ENCODE measurements at places on chromosomes 6 and 20.

DNA sequence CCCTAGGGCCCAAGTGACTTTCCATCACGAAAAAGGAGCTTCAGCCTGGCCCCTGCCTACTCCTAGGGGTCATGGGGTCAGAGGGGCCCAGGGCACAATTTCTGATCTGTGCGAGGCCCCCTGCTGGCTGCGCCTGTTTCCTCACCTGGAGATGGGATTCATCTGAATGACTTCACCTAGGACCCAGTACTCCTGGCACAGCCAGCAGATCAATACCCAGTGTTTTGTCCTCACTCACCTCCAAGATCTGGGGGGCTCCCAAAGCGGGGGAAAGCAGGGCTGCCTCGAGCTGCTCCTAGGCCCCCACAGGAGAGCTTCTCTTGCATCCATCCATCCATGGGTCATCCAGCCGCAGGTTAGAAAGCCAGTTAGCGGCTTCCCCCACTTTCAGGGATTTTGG is 33.8 kb downstream of the CD40 start:
- no peak for DNase-seq

DNA sequence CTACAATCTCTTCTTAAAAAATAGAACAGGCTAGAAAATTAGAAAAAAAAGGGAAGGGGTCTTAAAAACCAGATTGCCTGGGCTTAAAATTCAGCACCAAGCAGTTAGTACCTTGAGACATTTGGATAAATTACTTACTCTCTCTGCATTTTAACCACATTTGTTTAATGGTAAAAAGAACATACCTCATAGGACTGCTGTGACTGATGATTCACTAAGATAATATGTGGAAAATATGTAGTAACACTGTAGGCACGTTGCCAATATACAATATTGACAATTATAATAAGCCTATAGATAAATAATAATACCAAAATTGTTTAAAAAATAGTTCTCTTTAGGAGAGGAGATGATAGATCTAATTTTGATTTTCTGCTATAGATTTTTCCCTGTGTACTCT is 750.4 kb downstream of the TENT5A start:
- peak; percentile 33 for DNase-seq

DNA sequence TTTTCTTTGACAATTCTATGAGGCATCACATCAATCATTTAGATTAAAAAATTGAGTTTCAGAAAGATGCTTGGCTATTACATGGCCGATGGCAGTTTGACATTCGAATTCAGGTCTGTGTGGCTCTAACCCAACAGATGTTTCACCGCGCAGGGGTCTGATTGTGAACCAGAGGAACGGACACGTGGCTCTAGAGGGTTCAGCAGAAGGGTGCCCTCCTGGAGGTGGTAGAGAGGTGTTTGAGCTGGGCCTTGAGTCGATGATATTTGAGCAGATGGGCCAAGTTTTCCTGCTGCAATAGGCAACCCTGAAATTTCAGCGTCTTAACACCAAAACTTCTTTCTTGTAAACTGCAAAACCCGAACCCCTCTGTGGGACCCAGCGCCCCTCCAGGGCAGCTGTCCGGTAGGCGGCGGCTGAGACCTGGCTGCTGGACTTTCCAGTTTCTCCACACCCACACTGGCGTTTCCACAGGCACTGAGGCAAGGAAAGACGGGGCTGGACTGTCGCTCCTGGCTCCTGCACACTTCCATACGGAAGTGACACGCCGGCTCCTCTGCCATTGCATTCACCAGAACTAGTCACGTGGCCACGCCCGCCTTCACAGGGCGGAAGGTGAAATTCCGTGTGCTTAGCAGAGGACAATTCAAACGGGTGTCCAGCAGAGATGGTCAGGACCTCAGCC is 11.3 kb upstream of the AFDN start:
- no peak for DNase-seq

DNA sequence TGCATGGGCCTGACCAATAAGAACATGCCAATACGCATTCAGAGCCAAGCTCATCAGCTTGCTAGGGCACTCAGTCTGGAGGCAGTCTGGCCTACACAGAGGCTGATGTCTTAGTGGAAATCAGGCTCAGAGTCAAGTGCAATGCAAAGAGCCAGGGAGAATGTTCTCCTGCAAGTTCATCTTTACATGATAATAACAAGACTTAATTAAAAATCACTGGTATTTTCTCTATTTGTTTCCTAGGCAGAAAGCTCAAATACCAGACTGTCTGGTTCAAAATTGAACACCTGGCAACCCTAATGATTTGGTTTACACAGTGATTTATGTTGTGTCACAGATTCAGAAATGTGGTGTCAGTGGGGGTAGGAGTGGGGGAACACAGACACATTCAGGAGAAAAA is 689.3 kb upstream of the FLRT3 start:
- no peak for DNase-seq

DNA sequence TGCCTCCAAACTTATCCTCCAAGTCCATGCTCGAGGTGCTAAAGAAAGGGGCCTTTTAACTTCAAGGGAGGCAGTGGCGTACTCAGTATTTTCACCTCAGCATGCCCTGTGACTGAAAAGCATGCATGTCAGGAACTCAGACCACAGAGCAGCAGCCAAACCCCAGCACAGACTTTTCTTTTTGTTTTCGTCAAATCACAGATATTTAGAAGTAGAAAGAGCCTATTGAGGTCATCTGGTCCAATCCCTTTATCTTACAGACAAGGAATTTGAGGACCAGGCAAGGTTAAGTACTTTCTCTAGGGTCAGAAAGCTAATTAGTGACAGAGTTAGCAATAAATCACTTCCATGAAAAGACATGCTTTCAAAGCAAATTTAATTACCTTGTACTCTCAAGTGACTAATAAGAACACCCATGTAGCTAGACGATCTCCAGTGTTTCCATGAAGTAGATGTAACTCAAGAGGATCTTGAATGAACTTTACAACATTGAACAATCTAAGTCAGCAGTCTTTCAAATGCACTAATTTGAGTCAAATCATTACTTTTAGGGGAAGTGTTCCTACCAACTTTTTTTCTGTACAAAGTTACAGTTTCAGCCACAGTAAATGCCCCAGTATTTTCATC is 35.9 kb downstream of the MOXD1 start:
- DNase-seq, result peak; percentile 23

- peak; percentile 99 for DNase-seq
Measured at GRCh38 chr6:18362058-18362561, 25.0 kb upstream of the RNF144B start.

DNA sequence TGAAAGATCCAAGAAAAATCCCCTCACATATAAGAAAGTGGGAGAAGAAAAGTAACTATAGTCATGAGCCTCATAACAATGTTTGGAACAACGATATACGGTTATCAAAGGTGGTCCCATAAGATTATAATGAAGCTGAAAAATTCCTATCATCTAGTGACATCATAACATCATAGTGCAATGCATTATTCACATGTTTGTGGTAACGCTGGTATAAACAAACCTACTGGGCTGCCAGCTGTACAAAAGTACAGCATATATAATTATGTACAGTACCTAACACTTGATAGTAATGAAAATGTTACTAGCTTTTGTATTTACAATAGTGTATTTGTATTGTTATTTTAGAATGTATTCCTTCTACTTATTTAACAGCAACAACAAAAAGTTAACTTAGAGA is 240.7 kb downstream of the RNGTT start:
- DNase-seq, result peak; percentile 71

- DNase-seq, result peak; percentile 39
Measured at GRCh38 chr6:137692806-137693205, 174.3 kb upstream of the TNFAIP3 start.

GRCh38 chr6:130955755-130956154 is 107.3 kb downstream of the EPB41L2 start:
- DNase-seq, result no peak

DNA sequence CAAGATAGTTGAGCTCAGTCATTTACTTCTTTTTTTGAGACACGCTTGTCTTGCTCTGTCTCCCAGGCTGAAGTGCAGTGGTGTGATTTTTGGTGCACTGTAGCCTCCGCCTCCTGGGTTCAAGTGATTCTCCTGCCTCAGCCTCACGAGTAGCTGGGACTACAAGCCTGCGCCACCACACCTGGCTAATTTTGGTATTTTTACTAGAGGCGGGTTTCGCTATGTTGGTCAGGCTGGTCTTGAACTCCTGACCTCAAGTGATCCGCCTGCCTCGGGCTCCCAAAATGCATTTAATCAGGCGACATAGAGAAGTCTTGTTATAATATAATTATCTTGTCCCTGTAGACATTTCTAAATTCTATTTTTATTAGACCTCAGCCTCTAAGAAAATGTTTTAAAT is 6.1 kb downstream of the AMD1 start:
- DNase-seq, result no peak

DNA sequence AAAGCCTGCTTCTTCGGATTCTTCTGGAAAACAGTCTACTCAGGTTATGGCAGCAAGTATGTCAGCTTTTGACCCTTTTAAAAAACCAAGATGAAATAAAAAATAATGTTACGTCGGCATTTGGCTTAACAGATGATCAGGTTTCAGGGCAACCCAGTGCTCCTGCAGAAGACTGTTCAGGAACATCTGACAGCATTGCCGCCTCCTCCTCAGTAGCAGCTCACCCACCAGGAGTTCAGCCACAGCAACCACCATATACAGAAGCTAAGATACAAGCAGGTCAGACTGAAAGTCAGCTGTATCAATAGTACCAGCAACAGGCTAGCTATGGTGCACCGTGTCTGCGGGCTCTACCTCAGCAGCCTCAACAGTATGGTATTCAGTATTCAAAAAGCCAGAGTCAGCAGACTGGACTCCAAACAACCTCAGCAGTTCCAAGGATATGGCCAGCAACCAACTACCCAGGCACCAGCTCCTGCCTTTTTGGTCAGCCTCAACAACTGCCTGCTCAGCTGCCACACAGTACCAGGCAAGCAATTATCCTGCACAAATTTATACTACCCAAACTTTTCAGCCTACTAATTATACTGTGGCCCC is 51.9 kb downstream of the BTBD9 start:
- no peak for DNase-seq
